ENCODE measurements at places on chromosomes 1 and 21.
A peak's percentile ranks its signal among the peaks of the same experiment; 100 is the strongest.

GRCh38 chr1:51559064-51559500, 40.0 kb upstream of the EPS15 start:
- DNase-seq: no peak

DNA sequence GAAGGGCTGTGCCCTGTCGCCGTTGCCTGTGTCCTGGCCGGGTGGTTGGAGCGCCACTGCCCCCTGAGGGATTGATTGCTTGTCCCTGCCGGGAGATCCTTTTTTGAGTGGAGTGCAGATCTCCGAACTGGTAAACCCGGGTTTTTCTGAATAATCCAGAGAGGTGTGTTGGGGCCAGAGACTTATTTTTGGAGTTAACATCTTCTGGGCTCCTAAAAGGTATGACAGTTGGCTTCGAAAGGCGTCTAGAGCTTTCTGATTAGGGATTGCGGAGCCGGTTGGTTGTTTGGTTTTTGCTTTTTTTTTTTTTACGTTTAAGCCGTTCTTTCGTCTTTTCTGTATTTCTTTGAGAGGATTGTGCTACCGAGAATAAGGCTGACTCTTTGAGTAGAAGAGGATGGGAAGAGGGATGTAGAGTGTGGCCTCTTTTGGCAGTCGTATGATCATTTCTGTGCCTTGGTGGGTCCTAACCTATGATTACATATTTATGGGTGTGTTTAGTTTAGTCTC, 756 bp downstream of the RLF start:
- DNase-seq: no peak

DNA sequence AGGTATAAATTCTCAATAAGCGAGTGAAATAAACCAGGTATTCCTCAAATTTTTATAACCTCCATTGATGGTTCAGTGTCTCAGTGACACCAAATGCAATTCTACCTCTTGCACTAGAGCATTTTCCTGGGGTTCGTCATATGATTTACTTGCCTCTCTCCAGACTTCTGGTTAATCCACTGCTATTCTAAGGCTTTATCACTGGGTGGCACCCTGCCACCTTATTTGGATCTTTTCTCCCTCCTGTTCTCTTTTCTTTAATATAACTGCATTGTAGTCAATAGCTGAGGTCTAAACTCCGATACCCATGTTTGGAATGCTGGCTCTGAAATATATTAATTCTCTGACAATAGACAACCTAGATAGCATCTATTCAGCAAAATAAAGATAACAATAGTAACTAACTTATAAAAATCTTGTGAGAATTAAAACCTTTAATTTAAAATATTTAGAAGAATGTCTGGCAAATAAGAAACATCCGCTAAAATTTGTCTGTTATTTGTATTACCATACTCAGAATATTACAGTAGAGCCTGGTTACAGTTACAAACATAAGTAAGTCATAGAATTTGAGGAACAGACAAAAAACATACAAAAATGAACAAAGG, 436.4 kb downstream of the PLA2G4A start:
- DNase-seq: peak; percentile 12

- no peak for DNase-seq
Measured at GRCh38 chr21:42471716-42472330, 24.2 kb downstream of the RSPH1 start.

GRCh38 chr1:162599451-162599850, 32.8 kb upstream of the DDR2 start:
- no peak for DNase-seq

DNA sequence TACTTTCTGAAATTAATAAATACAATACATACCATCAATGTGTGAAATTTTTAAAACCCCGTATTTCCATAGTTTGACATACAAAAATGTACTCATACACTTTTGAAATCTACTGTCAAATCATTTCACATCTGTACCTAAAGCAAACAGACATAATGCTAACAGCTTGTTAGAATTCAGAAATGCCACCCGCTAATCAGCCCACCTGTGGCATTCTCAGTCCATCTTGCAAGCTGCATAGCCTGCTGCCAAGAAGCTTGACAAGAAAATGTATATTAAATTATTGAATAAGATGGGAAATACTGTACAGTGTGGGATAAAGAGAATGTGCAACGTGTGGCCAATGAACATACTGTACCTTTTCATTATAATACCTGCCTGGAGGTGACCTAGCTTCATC, 55.1 kb downstream of the ZBTB18 start:
- no peak for DNase-seq

- no peak for DNase-seq
Measured at GRCh38 chr1:219086956-219087469, 86.7 kb upstream of the LYPLAL1 start.

- no peak for DNase-seq
Measured at GRCh38 chr1:6071219-6071618, 25.5 kb downstream of the KCNAB2 start.

- DNase-seq: no peak
Measured at GRCh38 chr1:29310616-29311180, 74.4 kb downstream of the PTPRU start.

DNA sequence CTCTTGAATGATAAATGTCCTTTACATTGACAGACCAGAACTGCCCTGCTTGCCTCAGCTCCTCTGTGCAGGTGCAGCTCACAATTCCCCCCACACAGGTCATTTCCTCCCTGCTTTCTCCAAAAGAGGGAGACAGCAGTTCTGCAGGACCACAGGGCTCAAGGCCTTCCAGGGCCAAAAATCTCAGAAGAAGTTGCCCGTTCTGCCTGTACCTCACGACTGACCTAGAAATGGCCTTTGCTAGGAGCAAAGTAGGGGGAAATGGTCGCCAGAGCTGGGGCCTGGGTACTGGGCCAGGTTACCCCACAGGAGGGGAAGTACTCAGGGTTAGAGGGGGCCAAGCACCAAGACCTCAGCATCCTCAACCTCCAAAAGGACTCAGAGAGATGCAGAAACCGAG, 11.1 kb downstream of the RNU1-2 start:
- DNase-seq: no peak

DNA sequence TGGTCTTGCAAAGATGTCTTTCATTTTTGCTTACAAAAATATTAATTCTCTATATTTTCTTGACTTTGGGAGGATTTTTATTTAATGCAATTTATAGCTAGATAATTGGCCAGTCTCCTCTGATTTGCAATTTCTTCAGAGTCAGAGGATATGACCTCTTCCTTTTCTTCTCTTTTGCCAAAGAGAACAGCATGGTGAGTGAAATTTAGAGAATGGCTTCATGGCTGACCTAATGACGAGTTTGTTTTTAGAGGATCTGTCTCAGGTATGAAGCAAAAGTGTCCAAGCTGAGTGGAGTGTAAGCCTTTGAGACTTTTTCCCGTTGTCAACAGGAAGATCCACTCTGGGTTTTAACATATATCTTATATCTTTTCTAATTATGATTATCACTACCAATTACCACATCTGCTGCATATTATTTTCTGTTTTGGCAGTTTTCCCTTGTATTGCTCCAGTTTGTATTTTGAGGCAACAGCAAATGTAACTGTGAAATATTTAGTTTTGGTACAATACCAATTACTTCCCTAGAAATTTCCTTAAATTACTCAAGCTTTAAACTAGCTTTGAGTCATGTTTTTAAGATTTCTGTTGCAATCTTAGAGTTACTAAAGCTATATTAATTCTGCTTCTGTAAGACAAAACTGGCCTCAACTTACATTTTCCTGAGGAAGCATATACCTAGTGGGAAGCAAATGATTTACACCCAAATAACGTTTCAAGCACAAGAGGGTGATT, 332.8 kb upstream of the ZRANB2 start:
- no peak for DNase-seq
